ENCODE measurements at places on chromosomes 4 and X.
A peak's percentile ranks its signal among the peaks of the same experiment; 100 is the strongest.

GRCh38 chr4:172983631-172984030, 185.0 kb upstream of the GALNT7 start:
- no peak for DNase-seq

DNA sequence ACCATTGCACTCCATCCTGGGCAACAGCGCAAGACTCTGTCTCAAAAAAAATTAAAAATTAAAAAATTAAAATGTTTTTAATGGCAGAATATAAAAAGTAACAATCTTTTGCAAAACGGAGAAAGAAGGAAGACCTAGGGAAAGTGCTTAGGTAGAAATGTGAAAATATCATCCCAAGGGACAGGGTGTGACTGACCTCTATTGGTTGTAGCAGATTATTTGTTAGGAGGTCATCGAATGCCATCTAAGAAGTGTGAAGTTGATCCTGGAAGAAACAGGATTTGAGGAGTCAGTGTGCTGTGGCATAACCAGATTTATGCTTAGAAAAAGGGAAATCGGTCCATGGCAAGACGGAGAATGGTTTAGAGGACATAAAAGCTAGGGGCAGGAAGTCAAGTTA, 18.1 kb upstream of the C4orf36 start:
- no peak for DNase-seq

GRCh38 chr4:30269850-30270249, 450.3 kb upstream of the PCDH7 start:
- no peak for DNase-seq

GRCh38 chrX:107450823-107451509, 1.5 kb downstream of the FRMPD3 start:
- peak; percentile 52 for DNase-seq

GRCh38 chrX:101357166-101357795, 8.7 kb upstream of the TIMM8A start:
- DNase-seq: peak; percentile 3

GRCh38 chr4:5758741-5759140, 47.7 kb downstream of the EVC start:
- peak; percentile 86 for DNase-seq

- DNase-seq: no peak
These were observed 73.5 kb upstream of the CAMK2D start for GRCh38 chr4:113835005-113835404.

DNA sequence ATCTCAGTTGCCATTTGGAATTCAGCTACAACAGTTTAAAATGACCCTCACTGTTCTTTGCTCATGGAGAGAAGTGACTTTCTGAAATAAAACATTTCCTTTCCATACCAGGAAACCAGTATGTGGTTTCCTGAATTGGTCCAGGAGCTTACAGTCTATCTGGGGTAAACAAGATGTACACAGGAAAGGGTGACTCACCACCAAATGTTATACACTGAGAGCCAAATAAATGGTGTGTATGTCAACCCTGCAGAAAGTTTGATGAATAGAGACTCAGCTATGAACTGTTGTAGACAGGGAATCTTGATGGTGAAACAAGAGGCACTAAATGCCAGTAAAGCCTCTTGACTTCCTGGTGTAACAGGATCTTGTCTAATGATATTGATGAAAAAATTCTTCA, 100.4 kb downstream of the HS6ST2 start:
- DNase-seq: peak; percentile 40

DNA sequence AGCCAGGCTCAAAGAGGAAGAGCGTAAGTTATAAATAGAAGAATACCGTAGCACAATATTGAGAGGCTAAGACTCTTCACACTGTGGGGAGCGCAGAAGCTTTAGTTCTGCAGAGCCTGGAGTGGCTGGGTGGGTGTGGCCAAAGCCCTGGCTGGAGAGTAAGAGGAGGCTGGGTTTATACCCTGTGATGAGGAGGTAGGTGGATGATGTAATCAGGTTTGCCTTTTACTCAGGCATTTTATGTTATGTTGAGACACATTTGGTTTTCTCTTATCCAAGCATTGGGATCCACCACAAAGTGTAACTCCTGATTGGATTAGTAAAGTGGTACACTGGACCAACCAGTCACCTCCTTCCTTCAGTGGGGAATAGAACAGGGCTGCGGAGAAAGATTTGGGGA, 13.9 kb downstream of the CDS1 start:
- DNase-seq: peak; percentile 15

GRCh38 chr4:125833-126232, 1.5 kb downstream of the ZNF718 start:
- DNase-seq: no peak

- no peak for DNase-seq
These were observed 48.5 kb upstream of the PRSS48 start for GRCh38 chr4:151228189-151229119.

DNA sequence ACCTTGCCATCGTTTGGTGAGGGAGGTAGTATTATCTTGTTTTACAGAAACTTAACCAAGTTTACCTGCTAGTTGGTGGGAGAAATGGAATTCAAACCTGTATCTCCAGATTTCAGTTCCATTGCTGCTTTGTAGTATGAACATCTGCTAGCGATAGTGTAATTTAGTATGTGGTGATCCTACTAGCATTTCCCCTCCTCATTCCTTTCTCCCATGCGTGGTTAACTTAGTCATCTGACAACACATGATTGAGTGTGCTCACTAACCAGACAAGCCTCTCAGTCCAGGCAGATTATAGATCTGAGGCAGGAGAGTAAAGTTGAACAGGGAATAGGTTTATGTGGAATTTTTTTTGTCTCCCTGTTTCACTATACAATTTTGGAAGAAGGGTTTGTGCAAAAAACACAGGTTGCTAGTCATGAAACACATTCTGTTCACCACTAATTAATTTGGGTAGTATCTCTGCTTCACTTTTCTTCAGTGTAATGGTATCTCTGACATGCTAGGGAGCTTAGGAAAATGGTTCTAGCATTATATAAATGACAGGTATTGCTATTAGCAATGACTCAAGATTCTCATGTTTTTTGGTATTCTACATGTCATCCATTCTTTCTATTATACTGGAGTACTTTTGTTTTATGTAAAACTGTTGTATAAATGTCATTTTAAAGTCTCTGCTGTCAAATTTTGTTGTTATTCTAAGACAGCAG, 21.7 kb downstream of the RBPJ start:
- peak; percentile 47 for DNase-seq

DNA sequence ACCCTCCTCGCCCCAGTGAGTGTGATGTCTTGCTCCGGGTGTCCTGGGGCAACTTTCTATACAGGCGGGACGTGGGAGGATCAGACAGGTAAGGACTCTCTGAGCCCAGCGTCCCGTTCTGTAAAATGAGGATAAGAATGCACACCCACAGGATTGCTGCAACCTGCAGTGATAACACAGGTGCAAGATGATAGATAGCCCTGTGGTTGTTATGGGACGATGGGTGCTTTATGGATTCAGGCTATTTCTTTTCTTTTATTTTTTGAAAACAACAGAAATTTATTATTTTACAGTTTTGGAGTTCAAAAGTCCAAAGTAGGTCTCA, 28.6 kb downstream of the BEX3 start:
- no peak for DNase-seq

- DNase-seq: no peak
These were observed 137.8 kb downstream of the RAPGEF2 start for GRCh38 chr4:159240687-159241086.

GRCh38 chrX:37896511-37896890, 49.1 kb upstream of the DYNLT3 start:
- no peak for DNase-seq

- peak; percentile 90 for DNase-seq
These were observed 109.7 kb downstream of the ZNF827 start for GRCh38 chr4:145828802-145829485.

- no peak for DNase-seq
These were observed 38.3 kb downstream of the SEC24D start for GRCh38 chr4:118797558-118798142.

DNA sequence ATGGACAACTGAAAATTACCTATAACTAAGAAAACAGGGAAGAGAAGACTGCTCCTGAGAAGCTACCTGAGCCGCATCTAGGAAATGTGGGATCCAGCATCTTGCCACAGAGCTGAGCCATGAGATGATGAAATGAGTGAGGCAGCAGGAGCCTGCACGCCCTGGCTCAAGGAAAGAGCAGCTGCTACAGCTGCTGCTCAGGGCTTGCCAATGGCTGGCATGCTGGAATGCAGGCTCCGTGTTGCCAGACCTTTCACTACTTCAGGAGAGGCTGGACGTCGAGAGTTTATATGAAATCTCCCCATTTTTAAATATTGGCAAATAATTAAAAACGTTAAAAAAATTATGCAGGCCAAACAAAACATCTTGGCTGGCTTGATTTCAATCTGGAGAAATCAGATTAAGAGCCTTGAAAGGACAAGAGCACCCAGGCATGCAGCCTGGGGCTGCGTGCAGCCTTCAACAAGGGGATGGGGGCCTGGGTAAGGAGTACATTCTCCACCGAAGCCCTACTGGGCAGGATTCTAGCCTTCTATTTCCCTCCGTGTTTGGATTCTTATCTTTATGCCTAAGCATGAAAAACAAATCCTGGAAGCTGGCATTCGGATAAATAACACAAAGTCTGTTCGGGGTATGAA, 227.6 kb downstream of the NR3C2 start:
- DNase-seq: no peak

GRCh38 chr4:148152868-148153625, 289.2 kb downstream of the NR3C2 start:
- no peak for DNase-seq

DNA sequence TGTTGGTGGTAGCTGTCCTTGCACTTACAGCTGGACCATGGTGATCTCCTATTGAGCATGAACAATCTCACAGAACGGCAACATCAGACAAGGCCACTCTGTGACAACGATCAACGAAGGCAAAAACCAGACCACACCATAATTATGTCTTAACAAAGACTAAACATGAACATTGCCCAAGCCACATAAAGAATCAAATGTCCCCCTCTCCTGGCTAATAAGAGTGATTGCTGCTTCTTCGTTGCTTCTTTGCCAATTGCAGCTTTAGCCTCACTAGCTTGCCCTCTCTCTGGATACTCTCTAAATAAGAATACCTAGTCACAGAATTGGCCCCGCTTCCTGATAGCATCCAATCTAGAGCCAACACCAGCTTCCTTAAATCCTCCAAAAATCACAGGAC, 41.5 kb upstream of the PGRMC1 start:
- no peak for DNase-seq

GRCh38 chr4:42678512-42678911, 21.6 kb upstream of the ATP8A1 start:
- no peak for DNase-seq

- DNase-seq: no peak
These were observed 254.6 kb upstream of the GK2 start for GRCh38 chr4:79662651-79663050.

DNA sequence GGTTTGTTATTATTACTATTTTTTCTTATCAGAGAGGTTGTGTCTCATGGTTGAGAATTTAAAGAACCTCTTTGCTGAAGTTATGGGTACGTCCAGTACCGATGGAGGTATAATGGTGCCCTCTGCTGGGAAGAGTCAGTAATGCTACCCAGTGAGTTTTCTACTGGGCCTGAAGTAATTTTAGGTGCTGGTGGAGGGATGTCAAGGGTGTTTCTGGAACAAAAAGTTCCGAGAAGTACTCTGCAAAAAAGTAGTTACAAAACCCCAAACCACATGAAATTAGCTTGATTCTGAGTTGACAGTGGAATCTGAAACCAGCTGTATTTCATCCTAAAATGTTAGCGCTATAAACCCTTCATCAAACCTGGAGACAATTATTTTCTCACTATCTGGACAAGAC, 102.5 kb upstream of the MID1 start:
- peak; percentile 47 for DNase-seq

DNA sequence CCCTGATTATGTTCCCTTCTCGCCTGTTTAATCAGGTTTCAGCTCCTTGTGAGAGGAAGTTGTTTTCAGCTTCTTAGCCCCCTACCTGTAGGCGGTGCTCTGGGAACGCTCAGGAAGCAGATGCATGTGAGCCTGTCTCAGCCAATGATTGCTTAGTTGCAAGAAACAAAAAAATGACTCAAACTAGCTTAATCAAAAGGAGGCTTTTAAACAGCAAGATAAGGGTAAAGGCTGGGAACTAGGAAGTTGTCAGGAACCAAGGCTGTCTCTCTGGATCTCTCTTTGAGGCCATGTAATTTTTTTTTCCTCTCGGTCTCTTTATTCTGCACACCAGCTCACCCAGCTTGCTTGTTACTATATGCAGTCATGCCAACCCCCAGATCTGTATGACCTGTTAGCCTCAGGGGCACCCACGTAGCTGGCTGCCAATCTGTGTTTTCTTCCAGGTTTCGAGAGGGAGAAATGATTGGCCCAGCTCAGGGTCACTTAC, 109.1 kb downstream of the PTTG2 start:
- DNase-seq: peak; percentile 57
